ENCODE measurements at places on chromosomes 5 and 9.

DNA sequence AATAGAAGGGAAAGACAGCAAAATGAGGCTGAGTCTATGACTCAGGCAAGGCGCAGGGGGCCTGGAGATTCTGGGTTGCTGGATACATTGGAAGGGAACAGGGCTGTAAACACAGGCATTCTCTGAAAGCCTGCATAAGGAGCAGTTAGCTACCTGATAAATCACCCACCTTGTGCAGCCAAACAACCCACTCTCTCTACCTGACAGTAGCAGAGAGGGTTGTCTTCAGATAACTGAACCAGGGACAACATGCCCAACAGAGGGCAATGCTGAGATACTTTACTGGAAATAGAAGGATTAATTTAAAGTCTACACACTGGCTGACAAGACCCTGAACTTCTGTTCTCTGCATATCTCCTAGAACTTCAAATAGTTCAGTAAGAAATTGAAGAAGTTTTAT, 161.6 kb downstream of the KCTD16 start:
- no peak for DNase-seq

DNA sequence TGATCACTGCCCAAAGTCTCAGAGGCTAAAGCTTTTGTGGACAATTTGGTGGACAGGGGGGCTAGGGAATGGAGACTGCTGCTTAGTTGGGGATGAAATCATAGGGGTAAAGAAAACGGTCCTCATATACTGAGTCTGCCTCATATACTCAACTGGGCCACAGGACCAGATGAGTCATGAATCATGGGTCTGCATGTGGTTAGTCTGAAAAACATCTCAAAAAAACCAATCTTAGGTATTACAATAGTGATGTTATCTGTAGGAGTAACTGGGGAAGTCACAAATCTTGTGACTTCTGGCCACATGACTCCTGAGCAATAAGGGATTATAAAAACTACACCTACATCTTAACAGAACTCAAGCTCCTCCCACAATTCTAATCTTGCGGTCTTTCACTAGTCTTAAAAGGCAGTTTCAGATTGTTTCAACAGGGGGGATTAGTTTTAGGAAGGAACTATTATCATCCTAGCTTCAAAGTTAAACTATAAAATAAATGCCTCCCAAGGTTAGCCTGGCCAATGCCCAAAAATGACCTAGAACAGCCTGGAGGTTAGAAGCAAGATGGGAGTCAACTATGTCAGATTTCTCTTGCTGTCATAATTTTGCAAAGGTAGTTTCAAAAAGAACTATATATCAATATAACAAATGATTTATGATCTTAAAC, 17.5 kb downstream of the TMEM161B start:
- DNase-seq, result peak; percentile 2

- DNase-seq, result no peak
Observed at GRCh38 chr5:180006141-180006540, 65.4 kb downstream of the RNF130 start.

- peak; percentile 55 for DNase-seq
Observed at GRCh38 chr5:17218353-17219005, 1.0 kb downstream of the BASP1 start.

DNA sequence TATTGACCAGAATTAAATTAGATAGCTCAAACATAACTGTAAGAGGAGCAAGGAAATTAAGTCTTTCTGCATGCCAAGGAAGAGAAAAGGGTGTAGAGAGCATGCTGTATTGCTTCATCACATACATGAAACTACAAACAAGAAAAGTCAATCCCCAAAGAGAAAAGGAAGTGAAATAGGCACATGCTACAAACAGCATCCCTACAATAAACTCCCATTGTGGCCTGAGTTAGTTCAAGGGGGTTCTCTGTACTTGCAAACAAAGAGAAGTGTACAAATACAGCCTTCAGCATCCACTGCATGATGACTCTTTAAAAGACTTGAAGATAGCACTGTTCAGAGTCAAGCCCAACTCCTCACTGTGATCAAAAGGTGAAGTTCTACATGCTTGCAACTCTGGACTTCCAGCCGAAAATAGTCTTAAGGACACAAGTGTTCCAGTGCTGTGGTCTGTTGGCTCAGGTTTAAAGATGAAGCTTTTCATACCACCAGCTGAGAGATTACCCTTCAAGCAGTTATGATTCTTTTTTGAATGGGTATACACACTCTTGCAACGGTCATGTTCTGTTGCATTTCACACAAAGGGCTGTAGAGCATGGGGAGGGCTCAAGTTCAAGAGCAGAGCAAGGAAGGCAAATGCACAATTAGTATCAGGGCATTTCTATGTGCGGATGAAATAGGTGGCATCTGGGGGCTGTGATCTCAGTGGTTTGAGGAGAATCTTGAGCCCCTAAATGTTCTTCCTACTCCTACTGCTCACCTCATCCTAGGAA, 534.5 kb downstream of the EBF1 start:
- no peak for DNase-seq

- DNase-seq, result no peak
Observed at GRCh38 chr9:106883030-106883429, 20.1 kb downstream of the ZNF462 start.

DNA sequence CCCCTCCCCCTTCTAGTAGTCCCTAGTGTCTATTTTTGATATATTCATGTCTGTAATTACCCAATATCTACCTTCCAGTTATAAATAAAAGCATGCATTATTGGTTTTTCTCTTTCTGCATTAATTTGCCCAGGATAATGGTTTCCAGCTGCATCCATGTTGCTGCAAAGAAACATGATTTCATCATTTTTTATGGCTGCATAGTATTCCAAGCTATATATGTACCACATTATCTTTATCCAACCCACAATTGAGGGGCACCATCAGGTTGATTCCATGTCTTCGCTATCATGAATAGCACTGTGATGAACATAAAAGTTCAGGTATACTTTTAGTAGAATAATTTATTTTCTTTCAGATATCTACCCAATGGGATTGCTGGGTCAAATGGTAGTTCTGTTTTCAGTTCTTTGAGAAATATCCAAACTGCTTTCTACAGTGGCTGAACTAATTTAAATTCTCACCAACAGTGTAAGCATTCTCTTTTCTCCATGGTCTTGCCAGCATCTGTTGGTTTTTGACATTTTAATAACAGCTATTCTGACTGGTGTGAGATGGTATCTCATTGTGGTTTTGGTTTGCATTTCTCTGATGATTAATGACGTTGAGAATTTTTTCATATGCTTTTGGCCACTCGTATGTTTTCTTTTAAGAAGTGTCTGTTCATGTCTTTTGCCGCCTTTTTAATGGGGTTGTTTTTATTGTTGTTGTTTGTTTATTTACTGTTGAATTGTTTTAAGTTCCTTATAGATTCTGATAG, 746.1 kb upstream of the MEF2C start:
- no peak for DNase-seq

- no peak for DNase-seq
Observed at GRCh38 chr5:87722286-87722685, 309.6 kb upstream of the CCNH start.

GRCh38 chr9:107874591-107875369, 385.2 kb upstream of the KLF4 start:
- DNase-seq, result peak; percentile 79

- no peak for DNase-seq
Observed at GRCh38 chr5:172645271-172646055, 4.4 kb downstream of the NEURL1B start.

DNA sequence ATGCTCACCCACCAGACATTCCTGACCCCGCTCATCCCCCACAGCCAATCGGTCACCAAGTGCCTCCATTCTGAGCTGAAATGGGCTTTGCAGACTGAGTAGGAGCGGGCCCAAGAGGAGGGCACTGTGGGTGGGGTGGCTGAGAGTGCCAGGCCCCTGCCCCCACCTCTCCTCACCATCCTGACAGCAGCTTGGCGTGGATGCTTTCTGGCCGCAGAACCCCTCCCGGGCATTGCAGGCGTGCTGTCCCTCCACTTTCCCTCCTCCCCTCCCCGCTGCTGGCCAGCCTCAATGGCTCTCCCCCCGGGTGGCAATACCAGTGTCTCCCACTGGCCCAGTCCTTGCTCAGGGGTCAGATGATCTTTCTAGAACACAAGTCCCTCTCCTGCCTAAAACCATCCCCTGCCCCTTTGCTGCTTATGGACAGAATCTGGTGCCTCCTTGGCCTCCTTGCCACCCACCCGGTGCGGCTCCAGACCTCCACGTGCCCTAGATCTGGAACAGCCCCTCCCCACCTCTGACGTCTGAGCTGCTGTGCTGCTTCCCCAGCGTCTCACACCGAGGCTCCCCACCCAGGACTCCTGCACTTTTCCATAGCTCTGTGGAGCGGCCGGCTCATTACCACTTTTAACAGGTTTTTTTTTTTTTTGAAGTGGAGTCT, 6.1 kb downstream of the FLT4 start:
- no peak for DNase-seq

- no peak for DNase-seq
Observed at GRCh38 chr5:1544294-1544961, 20.7 kb upstream of the LPCAT1 start.

DNA sequence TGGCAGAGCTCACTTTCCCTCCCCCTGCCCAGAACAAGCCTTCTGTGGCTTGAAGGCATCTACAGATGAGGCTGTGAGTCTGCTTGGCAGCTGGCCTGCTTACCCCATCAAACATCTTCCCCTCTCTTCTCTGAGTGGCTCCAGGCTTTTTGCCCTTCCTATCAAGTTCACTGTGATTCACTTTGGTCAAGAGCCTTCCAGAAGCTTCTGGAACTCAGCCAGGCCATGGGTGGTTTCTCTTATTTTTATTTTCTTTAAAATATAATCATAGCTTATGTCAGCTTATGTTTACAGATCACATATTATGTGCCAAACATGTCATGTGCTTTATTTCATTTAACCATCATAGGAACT, 267.0 kb downstream of the SEC61B start:
- no peak for DNase-seq

GRCh38 chr5:138489683-138490061, 24.4 kb downstream of the EGR1 start:
- DNase-seq, result no peak

DNA sequence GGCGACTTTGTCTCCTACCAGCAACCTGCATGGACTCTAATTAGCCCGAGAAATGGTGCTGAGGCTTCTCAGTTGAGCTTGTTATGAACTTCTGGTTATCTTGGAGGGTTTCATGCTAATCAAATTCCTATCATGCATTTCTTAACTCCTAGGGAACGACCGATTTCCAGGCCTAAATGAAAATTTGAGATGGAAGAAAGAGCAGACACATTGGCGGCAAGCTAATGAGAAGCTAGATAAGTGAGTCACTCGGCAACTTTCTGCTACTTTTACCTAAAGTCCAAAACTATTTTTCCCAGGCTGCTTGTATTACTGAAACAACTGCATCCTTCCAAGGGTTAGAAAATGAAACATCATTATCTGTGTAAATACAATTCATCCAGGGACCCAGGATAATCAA, 207.2 kb downstream of the DOCK8 start:
- DNase-seq, result no peak

DNA sequence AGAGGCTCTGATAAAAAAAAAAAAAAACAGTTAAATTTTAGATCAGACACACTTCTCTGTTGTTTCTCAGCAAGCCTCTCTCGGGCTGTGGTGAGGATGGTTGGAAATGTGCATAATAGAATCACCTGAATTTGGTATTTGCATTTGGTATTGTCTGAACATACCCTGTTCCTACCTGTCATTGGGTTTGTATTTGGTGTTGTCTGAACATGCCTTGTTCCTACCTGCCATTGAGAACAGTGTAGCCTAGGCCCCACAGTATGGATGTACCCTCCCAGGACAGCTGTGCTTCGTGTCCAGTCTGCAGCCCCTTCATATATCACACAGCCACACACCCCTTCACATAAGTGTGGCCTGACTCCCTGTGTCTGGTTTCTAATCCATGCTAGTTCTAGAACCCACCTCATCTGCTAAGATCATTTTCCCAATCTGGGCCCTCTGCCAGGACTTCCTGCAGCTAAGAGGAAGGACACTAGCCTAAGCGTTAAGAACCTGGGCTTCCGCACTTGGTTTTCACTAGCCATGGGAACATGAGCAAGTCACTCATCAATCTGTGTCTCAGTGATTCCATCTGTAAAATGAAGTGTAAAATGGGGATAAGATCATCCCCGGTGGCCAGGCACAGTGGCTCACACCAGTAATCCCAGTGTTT, 49.2 kb downstream of the ITGA2 start:
- no peak for DNase-seq

GRCh38 chr5:52582313-52582712, 205.4 kb upstream of the ITGA1 start:
- no peak for DNase-seq

- DNase-seq, result no peak
Observed at GRCh38 chr5:91257301-91257700, 125.8 kb downstream of the ARRDC3 start.

DNA sequence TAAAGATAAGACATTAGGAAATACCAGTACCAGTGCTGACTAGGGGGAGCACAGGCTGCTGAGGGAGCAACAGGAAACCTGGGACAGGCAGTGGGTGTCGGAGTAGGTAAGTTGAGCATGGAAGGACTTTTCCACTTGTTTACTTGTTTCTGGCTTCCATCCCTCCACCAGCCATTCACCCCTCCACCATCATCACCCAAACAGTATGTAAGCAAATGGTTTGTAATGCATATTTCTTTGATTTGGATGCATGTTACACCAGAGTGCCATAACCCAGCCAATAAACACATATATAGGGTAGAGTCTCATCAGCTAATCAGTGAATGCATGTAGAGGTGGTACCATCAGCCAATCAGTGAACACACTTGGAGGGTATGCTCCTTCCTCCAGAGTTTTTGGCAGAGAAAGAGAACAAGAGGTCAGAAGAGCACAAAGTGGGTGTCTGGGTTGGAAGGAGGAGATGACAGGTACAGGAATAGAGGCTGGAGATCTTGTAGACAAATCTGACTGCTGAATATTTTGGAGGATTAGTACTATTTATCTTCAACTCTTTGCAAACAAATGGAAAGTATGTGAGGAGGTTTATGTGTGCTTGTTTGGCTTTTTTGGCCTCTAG, 37.7 kb upstream of the PDE8B start:
- DNase-seq, result no peak

DNA sequence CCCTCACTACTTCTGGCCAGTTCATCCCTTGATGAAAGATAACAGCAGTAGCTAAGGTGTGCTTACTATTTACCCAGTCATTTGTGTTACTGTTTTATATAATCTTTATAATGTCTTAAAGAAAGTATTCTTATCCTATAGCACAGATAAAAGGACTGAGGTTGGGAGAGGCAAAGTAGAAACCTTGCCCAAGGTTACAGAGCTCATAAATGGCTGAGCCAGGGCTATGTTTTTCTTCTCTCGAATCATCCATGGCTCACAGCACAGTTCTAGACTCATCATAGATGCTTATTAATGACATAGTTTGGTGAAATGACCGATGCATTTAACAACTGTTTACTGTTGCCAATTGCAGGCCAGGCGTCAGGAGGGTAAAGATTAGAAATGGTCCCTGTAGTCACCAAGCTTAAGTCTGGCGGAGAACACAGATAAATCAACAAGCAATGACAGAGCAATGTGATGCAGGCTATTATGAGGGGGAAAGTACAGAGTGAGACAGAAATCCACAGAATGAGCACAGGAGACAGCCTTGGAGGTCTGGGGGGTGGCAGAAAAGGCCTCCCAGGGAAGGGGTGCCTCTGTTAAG, 65.6 kb upstream of the ZNF622 start:
- DNase-seq, result no peak

GRCh38 chr5:55547781-55548180, 13.0 kb upstream of the PLPP1 start:
- DNase-seq, result no peak

GRCh38 chr9:135819905-135820304, 87.4 kb downstream of the CAMSAP1 start:
- no peak for DNase-seq
